ENCODE measurements at places on chromosomes 2 and 18.

DNA sequence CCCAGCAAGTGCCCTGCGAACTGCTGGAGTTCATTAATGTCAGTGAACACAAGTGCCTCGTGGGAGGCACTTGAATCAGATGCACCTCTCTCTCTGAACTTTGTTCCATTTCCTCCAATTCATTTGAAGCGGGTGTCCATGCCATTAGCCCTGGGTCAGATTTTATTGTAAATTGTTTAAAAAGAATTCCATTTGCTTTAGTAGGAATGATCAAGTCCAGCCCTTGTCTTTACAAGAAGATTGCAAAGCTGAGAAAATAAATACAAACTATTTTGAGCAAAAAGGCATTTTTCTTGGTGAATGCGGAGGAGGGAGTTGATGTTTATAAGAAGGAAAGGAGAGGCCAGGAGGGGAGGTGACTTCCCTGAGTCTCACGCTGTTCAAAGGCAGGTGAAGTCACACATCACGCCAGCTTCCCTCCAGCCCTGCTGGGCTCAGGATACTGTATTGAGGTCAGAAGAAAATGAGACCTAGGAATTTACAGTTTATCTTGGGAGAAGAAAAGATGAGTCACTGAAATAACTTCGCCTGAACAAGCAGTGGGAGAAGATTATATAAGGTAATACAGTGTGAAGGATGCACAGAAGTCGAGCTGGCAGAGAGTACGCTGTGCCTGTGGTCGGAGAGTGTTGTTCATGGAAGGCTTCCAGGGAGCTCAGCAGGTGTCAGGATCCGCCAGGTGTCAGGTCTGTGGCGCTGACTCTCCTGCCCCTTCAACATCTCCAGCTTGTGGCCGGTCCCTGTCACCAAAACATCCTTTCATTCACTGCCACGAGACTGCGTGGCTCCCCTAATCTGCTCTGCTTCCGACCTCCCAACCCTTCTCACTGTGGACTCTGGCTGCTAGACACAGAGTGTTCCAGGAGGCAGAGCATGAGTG lies 36.5 kb downstream of the EFR3B start:
- peak; percentile 39 for DNase-seq

DNA sequence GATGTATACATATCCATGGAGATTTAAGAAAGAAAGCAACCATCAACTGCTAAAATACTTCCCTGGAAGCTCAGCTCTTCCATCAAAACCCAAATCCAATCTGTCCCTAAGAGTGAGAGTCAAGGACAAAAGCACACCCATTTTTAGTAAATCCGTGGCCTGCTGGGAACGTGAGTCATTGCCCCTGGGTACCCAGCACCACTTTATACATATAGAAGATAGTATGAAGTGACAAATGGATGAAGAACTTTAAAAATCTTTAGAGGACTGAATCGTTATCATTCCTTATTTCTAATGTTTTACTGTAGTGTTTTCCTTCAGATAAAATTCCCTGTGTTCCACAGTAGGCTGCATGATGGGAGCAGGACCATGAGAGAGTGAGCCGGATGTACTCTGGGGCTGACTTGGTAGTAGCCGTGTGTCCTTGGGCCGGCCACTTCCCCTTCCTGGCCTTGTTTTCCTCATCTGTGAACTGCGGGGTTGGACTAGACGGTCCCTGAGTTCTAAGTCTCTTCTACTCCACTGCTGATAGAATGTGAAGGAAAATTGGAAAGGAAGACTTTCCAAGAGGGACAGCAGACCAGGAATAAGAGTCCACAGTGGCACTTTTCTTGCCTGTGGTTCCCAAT lies 28.5 kb upstream of the CEP68 start:
- DNase-seq = no peak

- peak; percentile 30 for DNase-seq
Observed at GRCh38 chr18:9743200-9744016, 35.3 kb downstream of the RAB31 start.

- DNase-seq = no peak
Observed at GRCh38 chr2:189210250-189211087, 30.9 kb upstream of the COL5A2 start.

- no peak for DNase-seq
Observed at GRCh38 chr2:216994353-216994854, 134.5 kb upstream of the TNP1 start.

DNA sequence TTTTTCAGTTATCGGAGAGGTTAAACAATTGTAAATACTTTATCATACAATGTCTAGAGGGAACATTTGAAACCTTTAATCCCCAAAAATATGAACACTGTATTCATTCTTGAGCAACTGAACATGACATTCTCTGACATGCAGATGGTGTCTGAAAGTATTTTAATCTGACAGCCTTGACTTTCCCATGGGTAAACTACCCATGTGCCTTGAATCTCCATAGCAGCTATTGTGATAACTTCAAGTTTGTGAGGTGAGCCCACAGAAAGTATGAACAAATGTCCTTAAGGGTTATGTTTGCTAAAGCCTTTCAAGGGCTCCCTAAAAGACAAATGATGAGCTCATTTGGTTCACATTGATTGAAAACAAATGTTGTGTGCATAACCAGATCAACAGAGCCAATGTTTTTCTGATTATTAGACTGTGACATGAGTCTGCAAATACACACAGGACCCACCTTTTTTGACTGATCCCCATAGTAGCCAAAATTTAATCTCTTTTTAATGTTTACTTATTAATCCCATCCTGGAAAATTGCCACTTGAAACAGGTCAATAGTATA lies 1326.0 kb downstream of the LRP1B start:
- DNase-seq = no peak

- peak; percentile 57 for DNase-seq
Observed at GRCh38 chr2:132415915-132416722, 486 bp upstream of the GPR39 start.

DNA sequence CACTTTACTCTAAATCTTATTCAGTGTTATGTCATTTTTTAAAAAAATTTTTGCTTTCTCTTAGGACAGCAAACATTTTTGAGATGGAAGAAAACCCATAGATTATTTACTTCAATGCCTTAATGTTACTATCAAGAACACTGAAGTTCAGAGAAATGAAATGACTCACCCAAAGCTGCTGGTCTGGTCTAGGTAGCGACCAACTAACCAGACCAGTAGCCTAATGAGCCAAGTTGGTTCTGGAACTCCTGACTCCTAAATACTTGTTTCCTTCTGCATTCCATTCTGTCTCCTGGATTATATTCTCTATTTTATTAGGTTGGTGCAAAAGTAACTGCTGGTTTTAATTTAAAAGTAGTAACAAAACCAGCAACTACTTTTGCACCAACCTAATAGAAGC lies 35.4 kb downstream of the SLC8A1 start:
- DNase-seq = no peak

DNA sequence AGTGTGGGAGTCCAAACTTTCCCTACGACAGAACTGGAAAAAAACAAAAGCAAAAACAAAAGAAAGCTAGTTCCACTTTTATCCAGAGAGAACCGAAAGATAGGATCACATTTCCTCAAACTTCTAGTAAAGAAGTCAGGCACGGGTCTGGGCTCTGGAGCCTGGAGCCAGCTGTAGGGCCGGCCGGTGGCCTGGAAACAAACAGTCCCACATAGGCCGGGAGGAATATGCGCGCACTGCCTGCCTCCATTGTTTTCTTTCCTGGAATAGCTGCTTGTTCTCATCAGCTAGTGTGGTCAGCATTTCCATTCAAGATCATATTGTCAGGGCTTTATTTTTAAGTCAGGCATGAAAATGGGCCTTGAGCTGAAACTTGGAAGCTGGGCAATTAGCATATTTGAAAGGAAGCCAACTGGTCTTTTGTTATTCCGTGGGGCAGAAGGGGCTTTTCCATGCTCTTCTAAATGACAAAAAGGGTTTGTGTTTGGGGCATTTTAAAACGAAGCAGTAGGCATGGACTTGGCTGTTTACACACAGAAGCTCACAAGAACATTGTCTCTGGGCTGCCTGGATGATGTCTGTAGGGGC lies 58.7 kb upstream of the RFX8 start:
- no peak for DNase-seq

DNA sequence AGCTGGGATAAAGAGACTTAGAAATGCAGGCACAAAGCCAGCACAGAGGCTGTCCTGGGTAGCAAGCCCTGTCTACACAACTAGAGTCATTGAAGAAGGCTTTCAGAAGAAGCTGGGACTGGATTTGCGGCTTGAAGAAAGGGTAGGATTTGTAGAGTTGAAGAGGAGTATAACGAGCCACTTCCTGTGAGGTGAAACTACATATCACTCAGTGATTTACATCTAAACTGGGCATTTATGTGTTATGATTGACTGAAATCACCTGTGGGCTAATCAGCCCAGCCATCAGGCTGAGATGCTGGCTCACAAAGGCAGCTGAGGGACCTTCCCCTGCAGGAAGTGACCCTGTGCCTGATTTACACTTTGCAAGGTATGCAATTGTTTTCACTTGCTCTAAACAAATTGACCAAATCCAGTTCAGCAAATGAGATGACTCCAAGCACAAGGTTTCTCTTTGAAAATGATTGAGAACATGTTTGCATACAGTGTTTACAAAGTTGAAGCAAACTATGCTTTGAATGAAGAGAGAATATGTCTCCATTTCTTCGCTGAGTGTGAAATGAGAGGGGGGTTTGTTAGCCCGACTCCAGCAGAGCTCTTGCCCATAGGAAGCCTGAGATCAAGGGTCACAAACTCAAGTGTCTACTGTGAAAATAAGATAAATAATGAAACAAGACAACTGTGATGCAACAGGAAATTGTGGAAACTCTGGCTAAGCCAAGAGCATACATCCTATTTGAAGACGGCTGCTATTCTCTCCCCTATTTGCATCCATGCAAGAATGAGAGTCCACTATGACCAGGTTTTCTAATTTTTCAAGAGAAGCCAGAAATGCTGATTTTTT lies 69.3 kb upstream of the HK2 start:
- DNase-seq = no peak

DNA sequence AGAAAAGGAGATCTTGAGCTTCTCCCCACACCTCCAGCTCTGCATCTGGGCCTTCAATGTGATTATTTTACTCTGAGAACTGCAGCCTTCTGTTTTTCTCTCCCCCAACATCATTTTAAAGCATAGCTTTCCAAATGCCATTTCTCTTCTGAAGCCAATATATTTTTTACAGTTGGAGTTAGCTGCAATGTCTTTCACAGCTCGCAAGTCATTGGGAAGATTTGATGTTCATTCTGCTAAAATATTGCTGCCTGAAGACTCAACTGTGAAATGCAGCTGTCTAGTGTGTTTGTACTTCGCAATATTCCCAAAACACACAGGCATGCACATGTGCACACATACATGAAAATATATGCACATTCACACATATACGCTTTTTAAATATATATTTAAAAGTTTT lies 295.3 kb downstream of the LRRTM1 start:
- DNase-seq = no peak

- DNase-seq = no peak
Observed at GRCh38 chr2:79832511-79833234, 319.8 kb downstream of the CTNNA2 start.

DNA sequence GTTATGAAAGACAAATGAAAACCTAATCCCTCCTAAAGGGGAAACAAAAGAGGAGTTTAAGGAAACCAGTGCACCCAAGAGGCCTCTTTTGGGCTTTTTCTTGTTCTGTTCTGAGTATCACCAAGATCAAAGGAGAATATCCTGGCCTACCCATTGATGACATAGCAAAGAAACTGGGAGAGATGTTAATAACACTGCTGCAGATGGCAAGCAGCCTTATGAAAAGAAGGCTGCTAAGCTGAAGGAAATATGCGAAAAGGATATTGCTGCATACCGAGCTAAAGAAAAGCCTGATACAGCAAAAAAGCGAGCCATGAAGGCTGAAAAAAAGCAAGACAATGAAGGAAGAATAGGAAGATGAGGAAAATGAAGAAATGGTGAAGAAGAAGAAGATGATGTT lies 23.6 kb upstream of the STAT4 start:
- no peak for DNase-seq

DNA sequence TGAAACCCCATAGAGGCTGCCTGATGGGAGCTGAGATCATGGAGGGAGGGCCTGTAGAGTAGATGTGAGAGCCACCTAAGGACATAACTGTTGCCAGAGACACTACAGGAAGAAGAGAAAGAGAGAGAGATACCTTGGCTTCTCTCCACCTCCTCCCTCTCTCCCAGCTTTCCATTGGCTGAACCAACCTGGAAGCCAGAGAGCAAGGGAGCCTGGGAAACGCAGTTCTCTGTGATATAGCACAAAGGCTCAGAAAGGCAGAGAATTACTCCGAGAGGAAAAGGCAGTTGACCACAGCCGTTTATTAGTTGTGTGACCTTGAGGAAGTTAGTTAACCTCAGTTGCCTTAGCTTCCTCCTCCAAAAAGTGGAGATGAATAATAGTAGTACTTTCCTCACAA lies 37.7 kb upstream of the MAT2A start:
- no peak for DNase-seq

- DNase-seq = no peak
Observed at GRCh38 chr18:34933909-34934661, 107.1 kb upstream of the MAPRE2 start.

GRCh38 chr18:8994603-8995002 lies 107.9 kb upstream of the NDUFV2 start:
- DNase-seq = no peak

DNA sequence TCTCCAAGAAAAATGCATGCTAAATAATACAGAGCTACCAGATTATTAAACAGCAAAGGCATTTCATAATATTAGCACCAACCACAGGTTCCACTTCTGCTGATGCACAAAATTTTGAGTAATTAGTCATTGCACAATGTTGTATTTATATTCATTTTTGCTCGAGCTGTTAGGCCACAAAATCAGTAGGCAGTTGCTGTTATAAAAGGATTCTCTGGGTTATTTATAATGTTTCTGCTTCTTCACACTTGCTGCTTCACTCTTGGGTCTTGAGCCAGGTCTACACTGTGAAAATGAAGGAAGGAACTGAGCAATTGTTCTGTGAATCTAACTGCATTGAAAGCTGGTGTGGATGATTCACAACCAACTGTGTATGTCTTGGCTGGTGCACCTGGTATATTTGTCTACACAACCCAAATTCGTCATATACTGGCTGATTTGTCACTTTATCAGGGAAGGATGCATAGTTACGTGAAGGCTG lies 38.3 kb downstream of the MRPL33 start:
- DNase-seq = no peak

GRCh38 chr2:85922199-85922598 lies 33.4 kb upstream of the ST3GAL5 start:
- DNase-seq = no peak

GRCh38 chr2:236026841-236027240 lies 141.3 kb downstream of the GBX2 start:
- no peak for DNase-seq

DNA sequence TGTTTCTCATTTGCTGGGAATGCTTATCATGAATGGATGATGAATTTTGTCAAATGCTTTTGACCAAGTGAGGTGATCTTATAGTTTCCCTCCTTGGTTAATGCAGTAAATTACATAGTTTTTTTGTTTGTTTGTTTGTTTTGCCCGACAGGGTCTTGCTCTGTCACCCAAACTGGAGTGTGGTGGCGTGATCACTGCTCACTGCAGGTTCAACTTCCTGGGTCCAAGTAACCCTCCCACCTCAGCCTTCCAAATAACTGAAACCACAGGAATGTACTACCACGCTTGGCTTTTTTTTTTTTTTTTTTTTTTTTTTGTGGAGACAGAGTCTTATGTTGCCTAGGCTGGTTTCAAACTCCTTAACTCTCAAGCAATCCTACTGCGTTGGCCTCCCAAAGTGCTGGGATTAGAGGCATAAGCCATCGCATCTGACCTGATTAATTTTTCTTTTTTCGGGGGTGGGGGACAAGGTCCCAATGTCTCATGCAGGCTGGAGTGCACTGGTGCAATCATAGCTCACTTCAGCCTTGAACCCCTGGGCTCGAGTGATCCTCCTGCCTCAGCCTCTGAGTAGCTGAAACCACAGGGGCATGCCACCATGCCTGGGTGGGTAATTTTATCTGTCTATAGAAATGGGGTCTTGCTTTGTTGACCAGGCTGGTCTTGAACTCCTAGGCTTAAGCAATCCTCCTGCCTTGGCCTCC lies 48.6 kb downstream of the SMAD2 start:
- no peak for DNase-seq

GRCh38 chr2:135916207-135916606 lies 40.0 kb upstream of the MCM6 start:
- no peak for DNase-seq
